Foreskin keratinocyte (primary cell): ENCODE measurements at places on chromosomes 2 and 18. TPM values are rescaled to one million over a fixed set of nuclear protein-coding genes. Genes with fewer than 3 reads are reported as not detected.

DNA sequence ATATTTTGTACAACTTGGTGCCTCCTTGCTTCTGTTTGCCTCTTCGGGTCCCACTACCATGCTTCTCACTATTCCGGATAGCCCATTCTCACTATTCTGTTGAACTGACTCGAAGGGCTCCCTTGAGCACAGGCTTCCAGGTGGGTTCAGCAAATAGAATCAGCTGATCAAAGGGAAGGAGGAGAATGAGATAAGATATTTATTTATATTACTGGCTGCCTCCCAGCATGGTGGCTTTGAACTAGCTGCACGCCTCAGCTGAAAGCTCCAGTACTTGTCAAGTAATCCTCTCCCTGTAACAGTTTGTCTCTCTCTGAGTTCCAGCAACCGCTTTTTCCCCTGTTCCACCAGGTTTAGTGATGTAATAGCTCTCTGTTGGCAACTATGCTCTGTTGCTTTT, 187.8 kb upstream of the HNRNPA3 start:
- DNase-seq, result no peak

DNA sequence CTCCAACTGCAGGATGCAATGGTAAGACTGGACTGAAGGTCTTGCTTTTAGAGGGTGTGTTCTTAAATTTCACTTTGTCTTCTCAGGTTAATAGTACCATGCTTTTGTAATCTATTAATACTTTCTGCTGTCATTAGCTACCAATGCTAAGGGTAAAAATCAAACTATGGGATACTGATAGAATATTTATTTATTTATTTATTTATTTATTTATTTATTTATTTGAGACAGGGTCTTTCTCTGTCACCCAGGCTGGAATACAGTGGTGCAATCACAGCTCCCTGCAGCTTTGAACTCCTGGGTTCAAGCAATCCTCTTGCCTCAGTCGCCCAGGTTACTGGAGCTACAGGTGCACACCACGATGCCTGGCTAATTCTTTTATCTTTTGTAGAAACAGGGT, 152.1 kb downstream of the SPP2 start:
- no peak for DNase-seq

The MYO5B gene
- polyA plus RNA-seq, result 4.7 and 5.3 TPM in 2 replicates

- DNase-seq, result no peak
Measured at GRCh38 chr2:888906-889566, 61.6 kb upstream of the SNTG2 start.

DNA sequence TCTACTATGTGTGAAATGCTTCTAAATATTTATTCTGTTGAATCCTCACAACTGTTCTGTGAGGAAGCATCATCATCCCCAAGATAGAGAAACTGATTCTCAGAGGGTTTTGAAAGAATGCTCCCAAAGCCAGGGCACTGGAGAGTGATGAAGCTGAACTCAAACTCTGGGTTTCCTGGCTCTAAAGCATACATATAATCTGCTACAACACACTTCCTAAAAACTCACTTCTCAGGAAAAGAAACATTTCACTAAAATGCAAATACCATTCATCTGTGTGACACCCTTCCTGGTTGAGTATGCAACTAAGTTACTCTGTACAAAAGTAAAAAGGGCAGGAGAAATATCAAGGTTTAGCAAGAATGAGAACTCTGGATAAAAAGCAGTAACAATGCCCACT, 58.6 kb downstream of the GRB14 start:
- DNase-seq, result no peak

The CCDC102B gene
- polyA plus RNA-seq, result 0.09 TPM in 1 of 2 replicates, not detected in the other

- DNase-seq, result peak; percentile 50
Measured at GRCh38 chr2:84894131-84894586, 11.3 kb upstream of the TMSB10 start.

The L3MBTL4 gene
- 0.20 and 0.26 TPM in 2 replicates for polyA plus RNA-seq

GRCh38 chr2:158269143-158269542, 167.5 kb downstream of the UPP2 start:
- peak; percentile 20 for DNase-seq

The TNFAIP6 gene
- polyA plus RNA-seq, result not detected in 2 replicates

The FAM237A gene
- polyA plus RNA-seq, result not detected in 2 replicates

- no peak for DNase-seq
Measured at GRCh38 chr2:203592470-203592869, 57.4 kb upstream of the RAPH1 start.

DNA sequence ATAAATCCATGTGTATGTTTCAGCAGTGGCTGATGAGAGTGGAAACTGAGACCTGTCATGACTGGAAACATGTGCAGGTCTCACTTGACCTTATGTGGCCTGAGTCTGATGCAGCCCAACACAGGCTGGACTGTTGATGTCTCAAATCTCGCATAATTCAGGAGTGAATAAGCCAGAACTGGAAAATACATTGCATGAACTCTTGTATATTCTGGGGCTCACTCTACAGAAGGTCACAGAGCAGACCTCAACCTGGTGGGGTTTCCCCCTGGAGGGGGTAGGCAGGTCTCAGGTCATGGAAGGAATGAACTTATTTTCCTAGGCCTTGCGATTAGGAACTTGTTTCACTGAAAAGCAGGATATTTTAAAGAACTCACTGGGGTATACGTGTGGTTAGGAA, 146.3 kb upstream of the THUMPD2 start:
- DNase-seq, result no peak

GRCh38 chr2:191302459-191303139, 57.4 kb downstream of the MYO1B start:
- DNase-seq, result no peak

DNA sequence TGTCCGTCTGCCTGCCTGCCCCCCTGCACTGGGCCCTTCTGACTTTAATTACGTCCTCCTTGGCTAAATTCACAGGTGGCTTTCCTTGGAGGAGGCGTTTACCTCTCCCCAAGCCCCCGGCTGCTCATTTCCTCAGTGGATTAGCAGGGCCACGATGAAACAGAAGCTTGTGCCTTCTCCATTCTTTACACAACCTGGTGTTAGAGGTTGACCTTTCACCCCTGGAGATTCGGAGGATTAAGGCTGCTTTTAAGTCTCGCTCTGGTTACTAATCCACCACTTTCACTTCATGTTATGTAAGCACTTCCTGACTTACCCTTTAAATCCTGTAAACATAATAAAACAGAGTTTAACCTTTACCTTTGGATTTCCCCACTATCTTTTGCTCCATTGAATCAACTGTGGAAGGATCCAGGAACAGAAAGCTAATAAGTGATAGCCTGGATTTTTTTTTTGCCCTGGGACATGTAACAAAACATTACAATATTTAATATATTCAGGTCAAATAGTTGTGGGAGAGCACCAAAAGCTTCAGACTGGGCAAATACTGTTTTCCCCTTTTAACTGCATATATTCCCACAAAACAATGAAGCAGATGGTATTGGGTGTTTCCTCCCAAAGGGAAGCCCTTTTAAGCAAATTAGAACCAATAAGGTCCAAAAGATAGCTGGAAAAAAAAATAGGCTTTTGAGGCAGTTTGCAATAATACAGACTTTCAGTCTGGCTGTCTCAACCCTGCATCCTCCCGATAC, 370.2 kb downstream of the EN1 start:
- no peak for DNase-seq

The FOXI3 gene
- 0.01 and 0.04 TPM in 2 replicates for polyA plus RNA-seq

DNA sequence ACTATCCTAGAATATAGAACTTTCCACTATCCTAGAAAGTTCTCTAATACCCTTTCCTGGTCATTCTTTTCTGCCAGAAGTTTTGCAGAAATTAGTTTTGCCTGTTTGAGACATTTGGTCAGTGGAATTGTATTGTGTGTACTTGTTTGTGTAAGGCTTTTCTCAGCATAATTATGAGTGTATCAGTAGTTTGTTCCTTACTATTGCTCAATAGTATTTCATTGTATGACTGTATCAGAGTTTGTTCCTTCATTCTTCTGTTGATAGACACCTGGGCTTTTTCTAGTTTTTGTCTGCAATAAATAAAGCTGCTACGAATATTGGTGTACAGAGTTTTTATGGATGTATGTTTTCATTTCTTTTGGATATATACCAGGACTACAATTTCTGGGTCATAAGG, 27.2 kb downstream of the CCDC138 start:
- DNase-seq, result no peak

- no peak for DNase-seq
Measured at GRCh38 chr2:224004105-224004695, 34.9 kb downstream of the SERPINE2 start.

The CNDP1 gene
- not detected in 2 replicates for polyA plus RNA-seq

DNA sequence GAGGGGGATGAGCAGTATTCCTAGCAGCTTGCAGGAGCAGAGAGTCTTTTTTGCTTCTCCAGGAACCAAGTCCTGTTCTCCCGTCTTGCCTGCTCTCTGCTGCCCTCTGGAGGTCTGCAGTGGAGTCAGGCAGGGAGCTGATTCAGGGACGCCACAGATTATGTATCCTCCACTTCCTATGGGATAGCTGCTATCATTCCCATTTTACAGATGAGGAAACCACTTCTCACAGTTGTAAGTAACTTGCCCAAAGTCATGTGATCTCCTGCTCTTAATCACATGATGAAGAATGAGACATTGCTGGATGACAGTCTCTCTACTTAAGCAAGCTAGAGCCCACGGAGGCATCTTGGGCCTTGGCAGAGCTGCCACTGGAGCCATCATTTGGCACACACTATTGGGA, 8.3 kb downstream of the SLC4A5 start:
- DNase-seq, result peak; percentile 21

The CRACDL gene
- polyA plus RNA-seq, result 1.1 and 1.4 TPM in 2 replicates

GRCh38 chr2:174023591-174024523, 58.7 kb upstream of the SP3 start:
- peak; percentile 99 for DNase-seq

The RAB27B gene
- 0.47 and 0.96 TPM in 2 replicates for polyA plus RNA-seq

The TBR1 gene
- not detected in 2 replicates for polyA plus RNA-seq

DNA sequence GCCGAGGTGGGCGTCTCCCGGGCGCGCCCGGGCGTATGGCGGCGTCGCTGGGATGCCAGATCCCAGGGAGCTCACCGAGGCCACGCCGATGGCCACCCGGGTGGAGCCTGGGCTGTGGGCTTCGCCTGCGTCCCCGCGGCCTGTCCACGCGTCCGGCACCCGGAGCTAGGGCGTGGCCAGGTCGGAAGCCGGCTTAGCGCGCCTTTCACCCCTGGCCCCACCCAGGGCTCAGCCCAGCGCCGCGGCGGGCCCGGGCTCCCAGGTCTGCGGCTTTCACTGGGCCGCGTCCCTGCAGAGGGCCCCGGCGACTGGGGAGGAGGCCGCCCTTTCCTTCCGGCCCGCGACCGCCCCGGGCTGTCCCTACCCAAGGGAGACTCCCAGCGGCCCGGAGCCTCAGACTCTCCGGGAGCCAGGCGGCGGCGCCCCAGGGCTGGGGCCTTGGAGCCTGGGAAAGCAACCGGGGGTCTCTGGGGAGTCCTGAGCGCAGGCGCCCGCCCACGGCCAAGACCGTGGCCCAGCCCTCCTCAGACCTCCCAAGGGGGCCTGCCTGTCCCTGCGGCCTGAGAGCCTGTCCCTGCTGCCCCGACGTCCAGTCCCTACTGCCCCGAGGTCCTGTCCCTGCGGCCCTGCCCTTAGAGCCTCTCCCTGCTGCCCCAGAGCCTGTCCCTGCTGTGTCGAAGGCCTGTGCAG, 36.3 kb upstream of the ITM2C start:
- no peak for DNase-seq

DNA sequence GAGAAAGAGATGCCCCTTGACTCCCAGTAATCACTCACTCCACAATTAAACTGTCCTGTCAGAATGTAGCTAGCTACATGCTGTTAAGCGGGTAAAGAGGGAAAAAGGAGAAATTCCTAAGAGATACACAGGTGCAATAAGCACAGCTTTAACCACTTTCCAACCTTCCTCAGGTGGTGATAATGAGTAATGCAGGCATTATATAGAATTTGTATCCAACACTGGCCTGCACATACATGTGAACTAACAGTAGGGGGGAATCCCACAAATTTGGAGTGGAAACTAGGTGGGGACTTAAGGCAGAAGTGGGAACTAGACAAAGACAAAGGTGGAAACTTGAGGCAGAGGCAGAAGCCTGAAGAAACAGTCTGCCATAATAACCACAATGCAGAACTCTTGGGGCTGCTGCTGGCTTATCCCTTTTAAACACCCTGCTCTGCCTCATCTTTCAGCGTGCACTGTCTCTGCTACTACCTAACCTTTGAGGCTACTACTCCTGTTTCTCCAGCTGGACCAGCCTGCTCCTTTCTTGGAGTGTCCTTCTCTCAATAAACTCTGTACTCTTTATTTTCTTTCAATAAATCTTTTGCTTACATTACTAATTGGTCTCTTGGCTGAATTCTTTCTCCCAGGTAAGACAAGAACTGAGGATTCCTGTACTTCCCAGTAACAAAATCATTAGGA, 259.7 kb downstream of the PDE11A start:
- no peak for DNase-seq

The MAP3K19 gene
- not detected in 2 replicates for polyA plus RNA-seq

GRCh38 chr18:74797577-74798151, 200.0 kb downstream of the ZNF407 start:
- no peak for DNase-seq

- no peak for DNase-seq
Measured at GRCh38 chr2:200679535-200679934, 93.7 kb downstream of the AOX1 start.

GRCh38 chr2:222745836-222746559, 74.5 kb downstream of the MOGAT1 start:
- no peak for DNase-seq

GRCh38 chr18:78540636-78541529, 438.7 kb upstream of the SALL3 start:
- no peak for DNase-seq

DNA sequence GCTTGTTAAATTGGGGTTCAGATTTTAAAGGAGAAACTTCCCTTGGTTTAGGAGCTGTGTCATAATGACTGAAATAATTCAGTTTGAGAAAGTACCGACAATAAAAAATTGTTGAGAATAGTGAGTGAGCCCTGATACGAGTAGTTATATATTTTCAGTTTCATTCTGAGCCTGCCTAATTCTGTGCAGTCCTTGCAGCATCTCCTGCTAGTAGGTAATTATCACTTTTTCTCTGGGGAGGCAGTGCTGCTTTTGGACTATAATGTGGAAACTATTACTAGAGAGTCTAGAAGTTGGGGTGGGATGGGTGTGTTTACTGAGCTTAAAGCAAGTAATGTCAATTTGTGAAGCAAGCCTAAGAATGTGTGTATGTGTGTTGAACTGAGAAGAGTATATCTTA, 21.7 kb downstream of the ZNF638 start:
- DNase-seq, result no peak

The GPR39 gene
- polyA plus RNA-seq, result 8.0 and 8.9 TPM in 2 replicates

The SERPINB2 gene
- polyA plus RNA-seq, result 96.4 and 169 TPM in 2 replicates

DNA sequence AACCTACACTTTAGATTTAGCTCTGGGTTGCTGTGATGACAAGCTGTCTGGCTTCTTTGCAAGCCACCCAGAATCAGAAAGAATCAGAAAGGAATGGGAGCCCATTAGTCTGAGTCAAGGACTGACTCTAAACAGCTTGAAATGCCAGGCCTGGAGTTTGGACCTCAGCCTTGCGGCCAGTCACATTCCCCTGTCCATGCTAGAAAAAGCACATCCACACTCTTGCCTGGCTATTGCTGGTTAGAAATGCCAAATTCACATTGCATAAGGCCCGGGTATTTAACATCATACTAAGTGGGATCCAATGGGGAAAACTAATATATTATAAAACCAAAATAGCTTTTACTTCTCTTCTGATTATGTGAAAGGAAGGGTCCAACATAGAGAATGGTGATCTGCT, 756.8 kb upstream of the KLHL29 start:
- DNase-seq, result no peak

GRCh38 chr2:47189635-47190034, 34.5 kb upstream of the STPG4 start:
- peak; percentile 46 for DNase-seq
